ENCODE measurements at places on chromosomes 13 and 19. TPM values are rescaled to one million over a fixed set of nuclear protein-coding genes. Genes with fewer than 3 reads are reported as not detected.

DNA sequence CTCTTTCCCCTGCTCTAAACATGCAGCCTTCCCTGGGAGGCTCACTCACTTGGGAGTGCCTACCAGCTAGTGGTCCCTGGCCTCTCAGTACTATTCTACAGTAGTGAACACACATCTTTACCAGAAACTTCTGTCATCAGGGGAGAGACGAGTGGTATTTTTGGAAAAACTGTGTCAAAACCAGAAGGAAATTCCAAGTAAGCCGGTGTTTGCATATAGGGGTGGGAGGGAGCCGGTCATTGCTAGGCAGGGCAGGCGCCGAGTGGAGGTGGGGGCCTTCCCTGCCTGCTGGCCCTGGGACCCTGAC is 7.0 kb downstream of the RPS9 start:
- DNase-seq: no peak

DNA sequence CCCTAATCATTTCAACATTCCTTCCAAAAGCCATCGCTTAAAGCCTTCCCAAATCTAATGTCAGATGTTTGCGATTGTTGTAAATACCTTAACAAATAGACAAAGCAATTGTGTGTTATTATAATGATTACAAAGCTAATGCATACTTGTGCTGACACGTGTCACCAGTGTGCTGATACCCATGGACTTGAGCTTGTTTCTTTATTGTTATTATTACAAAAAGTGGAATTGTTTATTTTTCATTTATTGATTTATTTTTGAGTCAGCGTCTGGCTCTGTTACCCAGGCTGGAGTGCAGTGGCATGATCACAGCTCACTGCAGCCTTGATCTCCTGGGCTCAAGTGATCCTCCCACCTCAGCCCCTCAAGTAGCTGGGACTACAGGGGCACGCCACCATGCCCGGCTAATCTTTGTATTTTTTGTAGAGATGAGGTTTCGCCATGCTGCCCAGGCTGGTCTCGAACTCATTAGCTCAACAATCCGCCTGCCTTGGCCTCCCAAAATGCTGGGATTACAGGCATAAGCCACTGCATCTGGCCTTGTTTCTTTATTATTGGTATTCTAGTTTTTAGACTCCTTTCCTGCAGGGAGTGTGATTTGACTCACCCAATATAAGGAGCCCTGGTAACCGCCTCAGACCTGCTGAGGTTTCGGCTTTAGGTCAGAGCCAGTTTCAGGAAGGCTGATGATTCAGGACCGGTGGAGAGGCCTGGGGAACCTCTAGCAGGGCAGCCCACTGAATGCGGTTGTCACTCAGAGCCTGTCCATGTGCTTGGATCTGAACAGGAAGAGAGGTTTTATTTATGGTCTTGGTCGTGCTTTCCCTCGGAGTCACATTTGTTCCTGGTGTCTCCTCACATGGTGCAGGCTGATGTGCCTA is 2.1 kb upstream of the FBXO17 start:
- peak; percentile 33 for DNase-seq

DNA sequence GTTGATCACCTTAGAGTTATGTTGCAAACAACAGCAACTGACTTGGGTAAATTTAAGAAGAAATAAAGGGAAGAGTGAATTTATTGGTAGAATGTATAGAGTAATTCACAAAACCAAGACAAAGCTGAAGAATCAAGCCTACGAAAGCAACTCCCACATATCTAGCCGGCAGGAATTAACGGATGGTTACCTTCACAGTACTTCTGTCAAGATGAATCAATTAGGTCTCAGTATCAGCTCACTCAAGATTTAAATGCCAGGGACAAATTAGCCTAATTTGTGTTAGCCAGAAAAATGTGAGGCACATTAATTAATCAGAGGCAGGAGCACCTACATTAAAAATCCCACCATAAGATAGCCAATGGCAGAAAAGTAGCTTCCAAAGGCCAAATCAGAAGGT is 10.7 kb downstream of the KPNA3 start:
- DNase-seq: no peak

DNA sequence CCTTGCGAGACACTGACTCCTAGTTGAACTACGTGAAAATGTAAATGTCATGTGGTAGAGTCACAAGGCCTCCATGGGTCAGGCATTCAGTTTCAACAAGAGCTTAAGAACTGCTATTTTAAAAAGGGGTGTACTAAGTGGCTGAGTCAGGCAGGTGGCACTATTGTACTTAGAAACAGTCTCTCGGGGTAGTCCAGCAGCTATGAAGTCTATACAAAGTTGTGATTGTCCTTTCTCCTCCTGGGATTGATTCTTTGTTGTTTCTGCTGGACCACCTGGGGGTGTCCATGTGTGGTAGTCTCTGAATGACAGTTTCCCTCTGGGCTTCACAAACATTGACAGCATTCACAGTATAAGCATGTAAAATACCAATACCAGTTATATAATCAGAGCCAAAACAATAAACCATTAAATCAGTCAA is 33.0 kb downstream of the UGGT2 start:
- DNase-seq: peak; percentile 67

DNA sequence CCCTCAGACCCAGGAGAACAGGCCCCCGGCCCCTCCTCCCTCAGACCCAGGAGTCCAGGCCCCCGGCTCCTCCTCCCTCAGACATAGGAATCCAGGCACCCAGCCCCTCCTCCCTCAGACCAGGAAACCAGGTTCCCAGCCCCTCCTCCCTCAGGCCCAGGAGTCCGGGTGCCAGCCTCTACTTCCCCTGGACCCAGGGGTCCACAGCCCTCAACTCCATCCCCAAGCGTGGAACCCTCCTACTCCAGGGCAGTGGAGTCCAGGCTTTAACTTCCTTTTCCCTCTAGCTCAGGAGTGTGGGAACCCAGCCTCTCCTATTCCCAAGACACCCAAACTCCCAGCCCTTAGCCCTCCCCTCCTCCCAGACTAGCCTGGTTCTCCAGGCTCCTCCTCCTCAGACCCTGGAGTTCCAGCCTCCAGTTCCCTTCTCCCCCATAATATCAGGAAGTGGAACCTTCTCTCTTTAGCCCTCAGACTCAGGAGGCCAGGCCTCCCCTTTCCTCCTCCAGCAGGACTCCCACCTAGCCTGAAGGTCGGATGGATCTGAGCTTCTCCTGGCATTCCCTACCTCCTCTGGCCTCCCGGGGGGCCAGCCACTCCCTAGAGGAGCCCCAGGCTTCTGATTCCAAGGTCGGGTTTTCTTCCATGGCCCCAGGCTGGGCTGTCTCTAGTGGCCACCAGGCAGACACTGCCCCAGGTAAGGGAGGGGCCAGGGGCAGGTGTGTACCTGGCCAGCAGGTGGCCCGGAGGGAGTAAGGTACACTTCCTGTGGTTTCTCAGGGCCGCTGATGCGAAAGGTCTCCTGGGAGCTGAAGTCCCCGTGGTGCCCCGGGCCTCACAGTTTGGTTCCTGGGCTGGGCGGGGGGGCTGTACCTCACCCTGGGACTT is at the start of gene TMC4:
TMC4 (minus strand) TSS at position 690 of the 888 bp plus-strand sequence; CDS start at position 647, 43 bp downstream.
- no peak for DNase-seq

GRCh38 chr19:51524666-51525264 is 6.7 kb downstream of the SIGLEC6 start:
- no peak for DNase-seq

DNA sequence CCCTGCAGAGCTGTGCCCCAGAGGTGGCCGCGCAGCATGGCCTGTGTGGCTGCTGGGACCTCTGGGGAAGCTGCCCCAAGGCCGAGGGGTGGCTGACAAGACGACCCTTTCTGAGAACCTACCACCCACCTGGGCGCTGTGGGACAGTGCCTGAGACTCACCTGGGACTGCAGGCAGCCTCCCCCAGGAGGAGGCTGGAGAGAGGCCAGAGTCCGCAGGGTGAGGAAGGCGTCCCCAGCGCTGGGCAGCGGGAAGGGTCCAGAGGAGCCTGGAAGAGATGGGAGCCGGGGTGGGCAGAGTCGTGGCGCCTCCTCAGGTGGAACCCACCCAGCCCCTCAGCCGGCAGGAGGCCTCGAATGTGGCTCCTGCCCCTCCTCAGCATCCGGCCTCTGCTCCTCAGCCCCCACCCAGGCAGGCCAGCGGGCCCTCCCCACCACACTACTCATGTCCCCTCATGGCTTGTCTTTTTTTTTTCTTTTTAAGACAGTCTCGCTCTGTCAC is 25.3 kb downstream of the CILP2 start:
- DNase-seq: no peak

DNA sequence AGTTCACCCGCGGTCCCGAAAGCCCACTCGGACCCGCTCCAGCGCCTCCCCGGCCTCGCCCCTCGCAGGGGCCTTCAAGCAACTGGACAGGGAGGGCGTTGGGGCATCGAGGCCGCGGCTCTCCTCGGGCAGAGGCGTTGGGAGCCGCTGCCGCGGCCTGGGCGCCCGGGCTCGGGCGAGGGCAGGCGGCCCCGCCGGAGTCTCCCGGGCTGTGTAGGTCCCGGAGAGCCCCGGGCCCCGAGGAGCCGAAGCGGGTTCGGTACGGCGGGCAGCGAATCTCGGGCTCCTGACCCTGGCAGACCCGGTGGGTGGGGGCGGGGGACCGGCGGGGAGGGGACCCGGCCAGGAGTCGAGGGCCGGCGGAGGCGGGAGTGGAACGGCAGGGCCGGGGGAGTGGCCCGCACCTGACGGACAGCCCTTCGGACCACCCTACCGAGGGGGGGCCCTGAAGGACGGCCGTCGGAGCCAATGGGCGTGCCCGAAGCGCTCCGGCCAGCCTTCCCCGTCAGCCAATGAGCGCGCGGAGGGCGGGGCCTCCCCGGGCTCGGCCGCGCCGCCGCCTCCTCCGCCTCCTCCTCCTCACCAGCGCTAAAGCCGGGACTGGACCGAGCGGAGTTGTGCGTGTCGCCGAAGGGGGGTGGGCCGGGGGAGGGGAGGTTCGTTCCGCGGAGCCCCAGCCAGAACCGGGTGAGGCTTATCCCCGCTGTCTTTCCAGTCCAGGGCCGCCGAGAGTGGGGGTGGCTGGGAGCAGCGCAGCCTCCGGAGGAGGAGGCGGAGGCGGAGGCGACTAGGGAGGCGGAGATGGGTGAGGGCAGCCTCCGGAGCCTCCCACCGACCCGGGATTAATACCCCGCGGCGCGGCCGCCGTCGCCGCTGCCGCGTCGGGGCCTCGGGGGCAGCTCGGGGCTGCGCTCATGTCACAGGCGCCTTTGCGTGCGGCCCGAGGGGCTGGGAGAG is at the start of gene ZMYM2:
ZMYM2 (plus strand) TSS at position 573 of the 957 bp plus-strand sequence. CDS start 34,346 bp downstream, outside the sequence.
- peak; percentile 94 for DNase-seq

LRRC8E gene
- 4.4 TPM for polyA plus RNA-seq

MEIS3 gene
- 31.4 TPM for polyA plus RNA-seq

PCDH8 gene
- polyA plus RNA-seq: not detected

Measured in A549 (cell line).